ENCODE measurements at places on chromosomes 1 and 21.

- DNase-seq, result peak; percentile 40
Observed at GRCh38 chr1:246971090-246971721, 36.7 kb downstream of the ZNF695 start.

GRCh38 chr1:25549273-25550154 is 6.1 kb downstream of the LDLRAP1 start:
- DNase-seq, result peak; percentile 72

DNA sequence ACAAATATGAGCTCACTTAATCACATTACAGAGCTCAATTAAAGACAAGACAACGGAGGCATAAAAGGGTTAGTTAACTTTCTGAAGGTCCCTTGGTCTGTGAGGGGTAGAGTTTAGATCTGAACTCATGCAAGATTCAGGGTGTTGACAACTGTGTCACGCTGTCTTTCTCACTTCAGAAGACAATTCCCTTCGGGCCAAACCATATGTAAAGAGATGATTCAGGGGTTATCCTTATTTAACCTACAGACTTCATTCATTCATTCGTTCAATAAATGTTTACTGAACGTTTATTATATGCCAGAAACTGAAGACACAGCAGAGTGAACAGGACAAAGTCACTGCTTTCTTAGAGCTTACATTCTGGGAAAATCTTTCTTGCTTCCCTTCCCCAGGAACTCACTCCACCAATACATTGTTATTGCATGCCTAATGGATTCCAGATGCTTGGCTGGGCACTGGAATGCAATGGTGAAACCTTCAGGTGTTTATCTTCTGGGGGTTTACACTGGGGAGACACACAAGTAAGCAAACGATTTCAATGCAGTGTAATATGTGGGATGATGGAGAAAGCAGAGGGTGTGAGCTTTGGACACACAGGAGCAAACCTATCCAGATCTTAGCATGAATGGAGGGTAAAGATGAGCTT is 6.4 kb downstream of the XCL1 start:
- DNase-seq, result no peak

GRCh38 chr1:8017495-8018197 is 8.5 kb downstream of the ERRFI1 start:
- DNase-seq, result no peak

DNA sequence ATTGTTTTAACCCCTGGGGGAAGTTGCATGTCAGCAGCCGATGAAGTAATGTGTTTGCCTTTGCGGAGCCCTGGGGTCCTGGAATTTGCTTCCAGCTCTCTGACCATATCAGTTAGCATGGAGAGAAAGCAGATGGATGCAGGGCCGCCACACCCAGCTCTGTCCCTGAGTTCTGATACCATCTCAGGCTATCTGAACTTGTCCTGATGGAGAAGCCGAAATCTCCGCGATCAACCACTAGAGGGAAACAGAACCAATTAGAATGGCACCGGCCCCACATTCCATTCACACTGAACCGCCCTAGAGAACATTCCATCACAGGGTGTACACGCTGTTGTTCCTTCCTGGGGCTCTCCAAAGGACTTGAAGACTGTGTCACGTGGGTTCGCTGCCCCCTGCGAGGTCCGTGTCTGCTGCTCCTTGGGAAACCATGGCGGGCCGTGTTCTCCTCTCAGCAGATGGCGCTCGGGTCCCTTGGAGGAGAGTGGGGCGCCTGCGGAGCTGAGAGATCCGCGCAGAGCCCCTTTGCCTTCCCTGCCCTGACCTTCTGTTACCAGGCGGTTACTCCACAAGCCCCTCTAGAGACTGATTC is 75.4 kb downstream of the ABCA4 start:
- DNase-seq, result no peak

GRCh38 chr1:1891349-1892078 is 627 bp upstream of the GNB1 start:
- DNase-seq, result peak; percentile 74

GRCh38 chr1:116820369-116820768 is 66.1 kb downstream of the CD2 start:
- no peak for DNase-seq

GRCh38 chr1:28171246-28171645 is 5.2 kb downstream of the PTAFR start:
- no peak for DNase-seq

DNA sequence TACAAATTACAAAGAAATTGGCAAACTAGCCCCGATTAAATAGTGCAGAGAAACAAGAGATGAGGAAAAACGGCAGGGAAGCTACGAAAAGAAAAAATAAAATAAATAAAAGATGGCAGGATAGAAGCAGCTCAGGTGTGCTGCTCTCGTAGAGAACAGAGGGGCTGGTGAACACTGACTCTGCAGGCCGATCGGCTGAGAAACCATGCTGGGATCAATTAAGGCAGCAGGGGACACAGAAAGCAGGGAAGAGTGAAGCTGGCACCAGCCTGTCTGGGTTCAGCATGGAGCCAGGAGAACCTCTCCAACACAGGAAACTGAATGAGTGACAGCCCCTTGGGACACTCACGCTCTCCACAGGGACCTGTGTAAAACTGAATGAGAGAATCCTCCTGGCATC is 39.5 kb upstream of the TMPRSS15 start:
- DNase-seq, result no peak

GRCh38 chr21:8993943-8994639 is 1527.3 kb upstream of the TPTE start:
- DNase-seq, result no peak

DNA sequence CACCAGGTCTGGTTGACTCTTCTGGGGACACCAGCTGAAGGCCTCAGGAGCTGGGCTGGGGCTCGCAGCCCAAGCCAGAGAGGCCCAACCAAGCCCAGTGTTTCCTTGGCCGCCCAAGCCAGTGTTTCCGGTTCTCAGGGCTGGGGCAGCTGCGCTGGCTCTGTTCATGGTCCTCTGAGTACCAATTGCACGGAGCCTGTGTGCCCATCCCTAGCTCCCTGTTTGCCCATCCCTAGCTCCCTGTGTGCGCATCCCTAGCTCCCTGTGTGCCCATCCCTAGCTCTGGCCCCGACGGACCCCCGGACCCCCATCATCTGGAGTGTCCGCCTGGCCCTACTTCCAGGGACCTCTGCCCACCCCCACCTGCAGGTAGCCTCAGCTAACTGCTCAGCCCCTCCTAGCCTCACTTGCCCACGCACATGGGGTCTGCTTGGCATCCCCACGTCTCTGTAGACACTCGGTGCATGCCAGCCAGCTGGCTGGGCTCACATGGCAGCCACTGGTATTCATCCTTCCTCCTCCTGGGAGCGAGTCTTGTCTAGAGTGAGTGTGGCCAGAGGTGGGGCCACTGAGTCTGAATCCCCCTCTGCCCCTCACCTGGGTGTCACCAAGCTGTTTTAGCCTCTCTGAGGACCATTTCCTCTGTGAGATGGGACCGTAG is 64.0 kb downstream of the WNT9A start:
- no peak for DNase-seq

DNA sequence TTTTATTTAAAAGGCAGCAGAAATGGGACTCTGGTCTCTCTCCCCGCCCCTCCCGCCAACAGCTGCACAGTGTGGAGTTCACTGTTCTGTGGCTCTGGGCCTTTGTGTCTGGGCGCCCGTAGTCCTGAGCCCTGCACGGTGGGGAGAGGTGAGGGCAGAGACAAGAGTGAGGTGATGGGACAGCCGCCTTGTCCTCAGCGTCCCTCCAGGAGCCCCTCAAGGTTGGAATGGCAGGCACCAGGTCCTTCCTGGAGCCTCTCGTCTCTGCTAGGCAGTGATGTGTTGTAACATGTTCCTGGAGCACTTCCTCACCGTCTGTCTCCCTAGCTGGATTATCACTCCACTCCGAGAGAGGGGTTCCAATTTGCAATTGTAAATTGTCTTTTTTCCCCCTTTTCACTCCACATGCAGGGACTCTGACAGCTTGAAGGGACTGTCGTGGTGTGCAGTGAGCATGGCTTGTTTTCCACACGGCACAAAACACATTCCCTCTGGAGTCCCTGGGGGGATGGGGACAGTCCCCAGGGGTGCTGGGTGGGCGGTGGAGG is 44.6 kb upstream of the C1orf174 start:
- no peak for DNase-seq

GRCh38 chr1:101005183-101005582 is 20.4 kb downstream of the DPH5 start:
- DNase-seq, result peak; percentile 16

DNA sequence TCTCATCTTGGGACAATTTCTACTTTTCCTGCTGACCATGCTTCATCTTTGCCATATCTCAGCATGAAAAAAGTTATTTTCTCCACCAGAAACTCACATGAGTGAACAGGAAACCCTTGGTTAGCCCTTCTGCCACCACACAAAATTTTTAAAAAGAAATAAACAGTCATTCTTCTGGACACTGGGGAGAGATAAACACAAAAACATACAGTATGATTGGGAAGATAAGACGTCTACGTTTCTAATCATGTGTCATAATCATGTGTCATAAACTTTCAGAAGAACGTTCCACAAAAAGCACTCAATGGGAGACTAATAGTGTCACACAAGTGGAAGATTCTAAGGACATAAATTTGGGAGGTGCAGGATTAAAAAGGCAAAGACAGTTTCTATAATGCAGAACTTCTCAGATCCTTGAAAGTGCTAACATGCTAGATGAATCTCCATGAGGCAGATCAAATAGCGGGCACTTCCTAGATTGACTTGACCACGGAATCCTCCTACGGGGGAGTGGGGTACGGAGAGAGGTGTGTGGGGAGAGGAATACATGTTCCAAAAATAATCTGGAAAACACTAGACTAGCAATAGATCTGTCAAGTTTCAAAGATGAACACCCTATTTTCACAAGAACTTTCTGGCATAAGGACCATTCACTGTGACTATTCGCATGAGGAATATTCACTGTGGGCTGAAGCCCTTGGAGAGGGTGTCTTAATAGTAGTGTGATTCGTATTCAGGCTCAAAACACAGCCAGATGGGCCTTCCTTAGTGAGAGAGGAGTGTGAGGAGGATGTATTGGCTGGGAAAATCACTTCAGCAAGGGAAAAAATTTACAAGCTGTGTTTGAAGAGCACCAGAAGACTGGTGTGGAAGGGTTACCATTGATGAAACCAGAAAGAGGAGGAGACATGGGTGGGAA is 206.7 kb downstream of the SETD4 start:
- no peak for DNase-seq

DNA sequence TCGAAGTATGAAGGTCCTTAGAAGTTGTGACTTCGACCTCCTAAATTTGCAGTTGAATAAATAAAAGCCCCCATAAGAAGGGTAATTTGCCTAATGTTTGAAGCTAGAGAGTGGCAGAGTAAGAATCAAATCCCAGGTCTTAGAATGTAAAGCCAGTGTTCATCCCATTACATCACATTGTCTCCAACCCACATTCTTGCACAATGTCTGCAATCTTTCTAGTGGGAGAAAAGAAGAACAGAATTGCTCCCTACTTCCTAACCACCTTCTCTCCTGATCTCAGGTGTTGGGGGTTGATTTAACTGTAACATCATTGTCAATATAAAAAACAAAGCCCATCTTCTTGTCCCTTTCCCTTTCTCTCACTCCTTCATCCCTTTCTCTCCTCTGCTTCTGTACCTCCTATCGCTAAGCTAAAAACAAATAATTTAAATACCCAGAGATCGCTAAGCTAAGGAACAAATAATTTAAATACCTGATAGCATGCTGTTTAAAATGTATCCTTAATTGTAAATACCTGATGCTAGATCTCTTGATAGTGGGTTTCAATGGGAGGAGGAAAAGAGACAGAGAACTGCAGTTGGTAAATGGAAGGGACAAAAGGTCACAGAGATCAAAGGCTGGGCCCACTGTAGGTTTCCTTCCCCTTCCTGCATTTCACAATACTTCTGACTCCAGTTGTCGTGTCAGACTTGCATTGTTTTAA is 32.1 kb upstream of the CCDC190 start:
- DNase-seq, result no peak

- no peak for DNase-seq
Observed at GRCh38 chr1:94651076-94651475, 109.5 kb upstream of the F3 start.

DNA sequence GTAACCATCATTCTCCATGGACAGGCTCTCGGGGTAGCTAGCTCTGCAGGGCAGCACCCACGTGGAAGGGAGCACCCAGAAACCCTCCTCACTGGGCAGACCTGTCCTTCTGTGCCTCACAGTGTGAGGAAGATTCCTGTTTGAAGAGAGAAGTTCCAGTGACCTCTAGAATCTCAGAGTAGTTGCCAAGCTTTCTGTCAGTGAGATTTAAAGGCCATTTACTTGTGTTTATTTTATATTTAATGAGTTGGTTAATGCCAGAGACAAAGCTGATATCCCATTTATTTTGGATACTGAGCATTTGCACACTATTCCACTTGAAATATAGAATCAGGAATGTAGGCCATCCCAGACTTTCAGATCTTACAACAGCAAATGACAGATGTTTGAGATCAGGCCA is 28.7 kb downstream of the MTARC1 start:
- no peak for DNase-seq

DNA sequence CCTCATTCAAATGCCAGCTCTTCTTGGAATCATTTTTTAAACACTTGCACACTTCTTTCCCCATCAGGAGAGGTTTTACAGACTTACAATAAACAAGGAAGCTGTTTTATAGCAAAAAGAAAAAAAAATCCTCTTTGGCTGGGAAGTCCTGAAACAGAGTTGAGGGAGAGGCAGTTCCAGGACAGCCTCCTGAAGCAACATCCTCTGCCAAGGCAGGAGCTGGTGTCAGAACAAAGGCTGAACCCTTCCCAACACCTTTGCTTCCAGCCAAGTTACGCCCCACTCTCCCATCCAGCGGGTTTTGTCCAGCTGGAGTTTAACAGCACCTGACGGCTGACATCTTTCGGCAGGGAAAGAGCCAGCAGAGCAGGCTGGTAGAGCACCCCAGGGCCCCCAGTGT is 287.8 kb downstream of the RRAGC start:
- no peak for DNase-seq

DNA sequence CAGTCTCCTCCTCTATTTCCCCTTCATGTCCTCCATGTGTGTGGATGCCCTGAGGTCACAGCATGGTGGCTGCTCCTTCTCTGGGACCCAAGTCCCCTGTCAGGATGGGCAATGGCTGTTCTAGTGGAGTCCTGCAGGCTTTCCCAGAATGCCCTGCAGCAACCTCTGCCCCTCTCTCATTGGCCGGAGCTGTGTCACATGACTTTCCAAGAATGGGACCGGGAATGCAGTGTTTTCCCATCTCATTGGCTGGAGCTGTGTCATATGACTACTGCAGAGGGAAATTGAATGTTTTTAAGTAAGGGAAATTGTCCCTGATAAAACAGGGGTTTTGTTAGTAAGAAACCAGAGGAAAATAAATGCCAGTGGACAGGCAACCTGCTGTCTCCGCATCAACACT is 365.9 kb downstream of the PTPRU start:
- no peak for DNase-seq

- no peak for DNase-seq
Observed at GRCh38 chr1:60678391-60678790, 404.0 kb upstream of the NFIA start.

DNA sequence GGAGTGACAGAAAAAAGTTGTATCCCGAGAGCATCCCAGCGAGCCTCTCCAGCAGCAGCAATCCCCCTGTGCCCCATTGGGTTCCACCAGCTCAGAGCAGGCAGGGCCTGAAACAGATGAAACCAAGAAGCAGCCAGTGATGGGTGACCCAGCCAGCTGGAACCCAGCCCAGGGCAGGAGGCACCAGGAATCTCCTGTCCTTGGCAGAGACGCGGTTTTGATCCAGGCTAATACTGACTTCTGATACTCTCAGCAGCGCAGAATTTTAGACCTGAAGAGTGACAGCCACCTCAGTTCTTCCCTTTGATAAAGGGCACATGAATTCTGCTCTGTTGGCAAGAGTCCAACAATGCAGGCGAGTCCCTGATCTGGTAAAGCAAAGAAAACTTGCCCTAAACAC is 11.4 kb upstream of the OLIG1 start:
- no peak for DNase-seq

- no peak for DNase-seq
Observed at GRCh38 chr1:206931709-206932108, 10.0 kb upstream of the FCMR start.
